ENCODE measurements at places on chromosomes 12 and 14.

DNA sequence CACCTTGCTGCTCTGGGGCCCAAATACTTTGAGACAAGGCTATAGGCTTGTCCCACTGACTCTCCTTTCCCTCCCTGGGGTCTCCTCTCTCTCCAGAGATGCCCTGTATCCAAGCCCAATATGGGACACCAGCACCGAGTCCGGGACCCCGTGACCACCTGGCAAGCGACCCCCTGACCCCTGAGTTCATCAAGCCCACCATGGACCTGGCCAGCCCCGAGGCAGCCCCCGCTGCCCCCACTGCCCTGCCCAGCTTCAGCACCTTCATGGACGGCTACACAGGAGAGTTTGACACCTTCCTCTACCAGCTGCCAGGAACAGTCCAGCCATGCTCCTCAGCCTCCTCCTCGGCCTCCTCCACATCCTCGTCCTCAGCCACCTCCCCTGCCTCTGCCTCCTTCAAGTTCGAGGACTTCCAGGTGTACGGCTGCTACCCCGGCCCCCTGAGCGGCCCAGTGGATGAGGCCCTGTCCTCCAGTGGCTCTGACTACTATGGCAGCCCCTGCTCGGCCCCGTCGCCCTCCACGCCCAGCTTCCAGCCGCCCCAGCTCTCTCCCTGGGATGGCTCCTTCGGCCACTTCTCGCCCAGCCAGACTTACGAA lies 3.1 kb downstream of the NR4A1 start:
- DNase-seq, result no peak

- peak; percentile 12 for DNase-seq
These were observed 216 bp downstream of the IKBIP start for GRCh38 chr12:98644433-98644711.

- no peak for DNase-seq
These were observed 41.6 kb upstream of the TTC7B start for GRCh38 chr14:90857866-90858265.

DNA sequence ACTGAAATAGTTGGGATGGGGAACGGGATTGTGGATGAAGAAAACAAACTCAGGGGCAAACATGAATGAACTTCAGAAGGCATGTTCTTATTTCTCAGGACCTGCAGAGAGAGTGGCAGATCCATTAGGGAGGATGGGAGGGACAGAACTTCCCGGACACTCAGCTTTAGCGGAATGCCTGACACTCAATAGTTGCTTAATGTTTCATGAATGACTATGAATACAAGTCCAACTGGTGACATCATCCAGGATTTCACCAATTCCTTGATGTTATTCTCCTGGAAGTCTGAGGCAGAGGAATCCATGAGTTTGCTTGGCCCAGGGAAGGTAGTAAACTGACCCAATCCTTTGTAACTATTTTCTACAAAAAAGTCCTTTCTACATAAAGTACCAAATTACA lies 37.8 kb upstream of the LRRC10 start:
- DNase-seq, result no peak

GRCh38 chr12:118136559-118137003 lies 657 bp downstream of the PEBP1 start:
- peak; percentile 25 for DNase-seq

DNA sequence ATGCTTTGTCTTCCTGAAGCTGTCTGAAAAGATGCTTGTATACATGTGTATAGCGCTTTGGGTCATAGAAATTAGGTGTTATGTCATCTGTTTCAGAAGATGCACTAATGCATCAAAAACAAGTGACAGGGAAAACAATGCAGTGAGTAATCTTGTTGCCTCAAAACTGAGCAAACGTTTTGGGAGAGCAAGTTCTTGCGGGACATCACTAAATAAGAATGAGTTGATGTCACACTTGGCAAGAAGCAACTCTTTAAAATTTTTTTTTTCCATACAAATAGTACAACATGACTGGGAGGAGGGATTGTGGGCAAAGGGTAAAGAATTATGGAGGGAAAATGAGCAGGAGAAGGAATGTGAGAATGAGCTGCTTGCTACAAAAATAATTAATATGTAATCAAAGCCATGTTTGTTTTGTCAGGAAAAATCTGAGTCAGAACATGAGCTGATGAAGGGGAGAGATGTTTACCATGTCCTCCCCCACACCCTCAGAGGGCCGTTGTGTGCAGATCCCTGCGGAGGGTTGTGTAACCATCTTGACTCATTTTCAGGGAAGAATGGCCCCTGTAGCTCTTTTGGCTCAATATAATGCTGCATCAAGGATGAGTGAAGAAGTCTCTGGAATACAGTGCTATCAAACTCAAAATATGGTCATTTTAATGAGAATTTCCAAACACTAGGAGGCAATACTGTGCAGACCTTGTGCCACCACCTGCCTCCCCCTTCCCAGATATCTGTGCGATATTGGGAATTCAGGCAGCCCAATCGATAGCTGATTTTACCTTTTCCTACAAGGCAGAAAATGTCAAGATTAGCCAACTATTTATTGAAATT lies 41.4 kb downstream of the BORCS5 start:
- no peak for DNase-seq

GRCh38 chr12:53100466-53101151 lies 2.7 kb upstream of the SOAT2 start:
- DNase-seq, result no peak

GRCh38 chr12:45978108-45978507 lies 12.3 kb downstream of the SCAF11 start:
- no peak for DNase-seq

- DNase-seq, result no peak
These were observed 30.6 kb downstream of the STK38L start for GRCh38 chr12:27274706-27275105.

DNA sequence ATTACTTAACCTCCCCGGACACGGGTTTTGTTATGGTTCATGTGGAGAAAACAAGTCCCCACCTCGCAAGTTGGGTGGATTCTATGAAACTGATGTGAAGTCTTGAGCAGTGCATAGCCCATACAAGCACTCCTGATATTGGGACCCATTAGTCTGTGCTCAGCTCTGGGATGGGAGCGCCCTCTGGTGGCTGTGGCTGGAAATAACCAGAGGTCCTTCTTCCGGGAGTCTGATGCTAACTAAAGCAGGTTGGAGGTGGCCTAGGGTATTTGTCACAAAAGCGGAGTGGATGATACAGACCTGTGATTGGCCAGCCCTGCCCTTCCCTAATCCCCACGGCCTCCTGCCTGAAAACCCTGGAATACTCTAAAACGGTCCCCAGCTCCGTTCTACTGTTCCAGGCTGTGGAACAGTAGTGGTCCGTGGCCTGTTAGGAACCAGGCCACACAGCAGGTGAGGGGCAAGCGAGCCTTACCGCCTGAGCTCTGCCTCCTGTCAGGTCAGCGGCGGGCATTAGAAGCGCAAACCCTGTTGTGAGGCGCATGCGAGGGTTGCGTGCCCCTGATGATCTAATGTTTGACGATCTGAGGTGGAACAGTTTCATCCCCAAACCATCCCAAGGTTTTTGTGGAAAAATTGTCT lies 6.4 kb downstream of the SLC48A1 start:
- DNase-seq, result peak; percentile 90

GRCh38 chr12:56723352-56723751 lies 1.7 kb downstream of the NACA start:
- no peak for DNase-seq

DNA sequence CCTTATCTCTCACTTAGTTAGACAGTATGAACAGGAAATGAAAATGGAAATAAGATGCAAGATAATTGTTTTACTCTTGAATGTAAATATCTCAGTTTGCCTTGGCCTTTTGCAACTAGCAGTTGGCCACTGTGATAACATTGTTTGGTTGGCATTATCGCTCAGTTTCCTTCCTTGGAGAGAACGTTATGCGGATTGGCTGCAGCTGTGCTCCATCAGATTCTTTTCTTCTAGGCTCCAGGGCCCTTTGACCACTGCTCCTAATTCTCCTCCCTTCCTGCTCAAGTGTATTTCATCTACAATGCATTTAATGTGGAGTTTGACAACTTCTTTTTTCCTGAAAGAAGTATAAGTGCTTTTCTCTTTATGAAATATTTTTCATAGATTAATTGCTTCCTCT lies 284.2 kb downstream of the ADAMTS20 start:
- no peak for DNase-seq

DNA sequence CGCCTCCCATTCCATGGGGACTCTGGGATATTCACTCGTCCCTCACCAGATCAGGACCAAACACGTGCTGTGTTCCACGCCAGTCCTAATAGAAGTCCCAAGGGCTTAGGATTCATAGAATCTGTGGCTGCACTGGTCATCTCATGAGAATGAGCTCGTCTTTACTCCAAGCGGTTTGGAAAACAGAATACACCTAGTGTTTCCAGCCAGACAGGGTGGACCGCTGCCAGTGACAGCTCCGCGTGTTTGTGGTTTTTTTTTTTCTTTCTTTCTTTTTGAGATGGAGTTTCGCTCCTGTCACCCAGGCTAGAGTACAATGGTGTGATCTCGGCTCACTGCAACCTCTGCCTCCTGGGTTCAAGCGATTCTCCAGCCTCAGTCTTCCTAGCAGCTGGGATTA lies 75.1 kb downstream of the GLT1D1 start:
- no peak for DNase-seq

- DNase-seq, result no peak
These were observed 285.1 kb upstream of the NOS1 start for GRCh38 chr12:117646520-117646919.

All from CD4-positive, alpha-beta T cell treated with Interleukin-4 for 1 hour (primary cell).